ENCODE measurements at places on chromosomes 12 and 14. TPM values are rescaled to one million over a fixed set of nuclear protein-coding genes. Genes with fewer than 3 reads are reported as not detected.

- no peak for DNase-seq
These were observed 81.2 kb downstream of the CCDC60 start for GRCh38 chr12:119415714-119416113.

GRCh38 chr14:99564926-99565259, 39.1 kb downstream of the CCDC85C start:
- DNase-seq = no peak

DNA sequence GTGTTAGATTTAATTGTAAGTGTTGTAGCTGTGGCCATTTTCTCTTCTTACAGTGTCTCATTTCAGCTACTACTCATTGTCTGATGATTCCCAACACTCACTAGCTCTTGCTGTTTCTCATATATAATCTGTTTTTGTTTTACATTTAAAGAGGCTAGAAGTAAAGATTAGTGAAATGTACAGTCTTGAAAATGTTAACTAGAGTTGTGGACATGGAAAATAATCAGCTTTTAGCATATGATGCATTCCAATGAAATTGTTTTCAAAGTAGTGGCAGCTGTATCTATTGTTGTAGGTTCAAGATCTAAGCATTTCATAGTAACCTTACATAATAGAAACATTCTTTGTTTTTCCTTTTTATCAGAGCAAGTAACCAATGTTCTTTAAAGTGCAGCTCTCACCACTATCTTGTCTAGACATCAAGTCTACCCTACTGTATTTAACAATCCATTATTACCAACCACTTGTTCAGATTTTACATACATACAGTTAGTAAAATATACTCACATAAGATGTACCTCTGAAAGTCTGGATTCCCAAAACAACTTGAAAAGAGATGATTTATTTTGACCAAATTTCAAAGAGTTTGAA, 76.9 kb downstream of the PPHLN1 start:
- DNase-seq = no peak

DNA sequence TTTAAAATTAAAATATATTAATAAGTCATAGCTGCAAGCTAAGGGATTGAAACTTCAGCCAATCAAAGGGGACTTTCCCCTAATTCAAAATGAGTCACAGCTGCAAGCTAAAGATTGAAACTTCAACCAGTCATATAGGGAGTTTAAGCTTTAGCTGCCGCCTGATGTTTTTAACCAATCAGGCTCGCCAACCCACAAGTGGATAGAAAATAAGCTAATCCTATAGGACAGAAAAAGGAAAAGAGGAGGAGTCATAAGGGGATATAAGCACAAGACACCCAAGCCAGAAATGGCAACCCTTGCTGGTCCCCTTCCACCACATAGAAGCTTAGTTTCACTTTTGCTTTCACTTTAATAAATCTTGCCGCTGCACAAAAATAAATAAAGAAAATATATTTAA, 1154.6 kb downstream of the GALC start:
- no peak for DNase-seq

GRCh38 chr14:50064993-50065392, 51.4 kb downstream of the VCPKMT start:
- no peak for DNase-seq

GRCh38 chr12:12983420-12984035, 16.5 kb downstream of the HEBP1 start:
- DNase-seq = no peak

DNA sequence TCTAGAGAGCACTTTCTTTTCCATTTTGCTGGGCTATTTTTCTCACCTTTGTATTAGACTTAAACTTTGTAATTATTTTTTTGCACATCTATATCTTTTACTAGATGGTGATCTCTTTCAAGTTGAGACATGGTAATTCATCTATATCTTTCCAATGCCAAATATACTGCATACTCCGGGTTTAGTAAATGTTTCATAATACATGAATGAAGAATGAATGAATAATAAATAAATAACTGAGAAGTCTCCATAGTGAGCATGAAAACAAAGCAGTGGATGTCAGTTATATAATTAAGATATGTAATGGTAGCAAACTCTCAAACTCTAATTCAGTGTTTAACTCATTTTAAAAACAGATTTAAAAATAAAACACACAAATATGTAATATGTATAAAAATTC, 342.5 kb upstream of the KITLG start:
- no peak for DNase-seq

DNA sequence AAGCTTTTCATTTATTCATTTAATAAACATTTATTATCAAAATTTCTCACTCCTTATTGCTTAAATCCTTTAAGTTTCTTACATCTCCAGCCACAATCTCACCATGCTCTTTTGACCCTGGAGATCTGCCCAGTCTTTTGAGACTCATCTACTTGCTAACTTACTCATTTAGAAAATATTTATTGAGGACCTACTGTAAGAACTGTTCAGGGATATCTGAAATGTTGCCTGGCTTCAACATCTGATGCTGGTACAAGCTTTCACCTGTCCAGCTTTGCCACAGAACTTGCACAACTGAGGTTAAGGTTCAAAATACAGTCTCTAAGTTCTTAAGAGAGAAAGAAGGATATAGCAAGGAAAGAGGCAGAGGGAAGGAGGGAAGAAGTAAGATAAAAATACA, 17.5 kb upstream of the GXYLT1 start:
- no peak for DNase-seq

DNA sequence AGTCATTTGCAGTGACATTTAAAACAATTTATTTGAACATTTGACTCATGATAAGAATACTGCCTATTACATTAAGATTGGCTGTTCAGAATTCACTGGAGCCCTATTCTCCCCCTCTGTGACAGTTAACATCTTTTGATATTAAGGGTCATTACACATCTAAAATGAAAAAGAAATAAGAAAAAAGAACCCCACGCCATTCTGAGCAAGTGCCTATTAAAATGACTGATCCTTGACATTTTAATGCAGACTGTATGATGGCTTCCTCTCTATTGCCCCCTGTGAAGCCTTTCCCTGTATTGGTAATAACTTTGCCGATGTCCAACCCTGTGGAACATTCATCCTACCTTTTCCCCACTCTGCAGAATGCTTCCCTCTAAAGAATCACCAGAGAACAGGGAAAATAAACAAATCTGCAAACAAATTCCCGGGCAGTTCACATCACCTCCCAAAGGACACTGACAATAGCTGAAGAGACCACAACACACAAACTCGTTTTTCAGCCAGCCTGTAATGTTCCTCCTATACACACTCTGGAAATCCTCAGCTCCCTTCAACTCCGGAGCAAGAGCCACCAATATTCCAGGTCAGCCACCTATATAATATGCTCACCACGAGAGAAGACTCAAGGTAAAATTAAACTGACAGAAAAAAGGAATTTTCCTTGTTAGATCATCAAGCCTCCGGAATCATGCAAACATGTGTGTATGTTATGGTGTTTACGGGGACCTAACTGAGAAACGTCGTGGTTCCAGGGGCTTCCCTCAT, 2.1 kb downstream of the NIN start:
- DNase-seq = no peak

- DNase-seq = no peak
These were observed 28.6 kb upstream of the PPM1H start for GRCh38 chr12:62963486-62964041.

DNA sequence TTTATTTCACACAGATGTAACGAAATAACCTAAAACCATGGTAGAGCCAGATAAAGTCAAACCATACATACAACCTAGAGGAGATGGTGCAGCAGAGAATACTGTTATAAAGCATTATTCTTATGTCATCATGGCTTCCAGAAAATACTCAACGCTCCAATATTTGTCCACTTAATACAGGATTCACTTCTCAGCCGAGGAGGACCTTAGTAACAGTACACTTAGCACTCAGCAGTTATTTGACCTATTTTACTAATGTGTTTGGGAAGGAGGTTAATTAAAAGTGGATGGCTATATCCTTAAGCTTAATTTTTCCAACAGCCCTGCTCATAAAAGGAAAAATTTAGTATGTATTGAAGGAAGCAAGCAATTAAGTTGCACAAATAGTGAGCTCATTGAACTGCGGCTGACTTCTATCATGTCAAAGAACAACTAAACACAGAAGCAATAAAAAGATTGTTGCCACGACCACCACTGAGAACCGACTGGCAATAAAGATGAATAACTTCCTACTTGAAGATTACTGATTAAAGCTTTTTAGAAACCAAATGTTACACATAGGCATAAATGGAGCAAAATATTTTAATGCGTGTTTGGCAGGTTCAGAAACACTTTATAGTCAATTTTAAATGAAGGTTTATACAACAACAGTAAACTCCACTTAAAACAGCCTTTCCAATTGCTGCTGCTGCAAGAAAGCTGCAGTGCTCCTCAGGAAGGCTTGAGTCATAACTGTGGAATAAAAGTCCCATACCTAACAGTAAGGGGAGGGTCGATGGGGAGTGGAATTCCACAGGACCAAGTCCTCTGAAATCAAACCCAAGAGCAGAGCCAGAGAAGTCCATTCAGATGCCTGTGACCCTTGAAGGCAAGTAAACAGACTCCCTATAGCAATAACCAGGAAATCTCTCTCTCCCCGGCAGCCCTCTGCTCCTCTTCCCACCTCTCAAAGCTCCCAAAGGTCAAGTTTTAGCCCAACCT, 218.9 kb upstream of the CDKN3 start:
- no peak for DNase-seq

GRCh38 chr14:76953311-76953945, 75.1 kb downstream of the IRF2BPL start:
- peak; percentile 77 for DNase-seq

- no peak for DNase-seq
These were observed 94.3 kb downstream of the AEBP2 start for GRCh38 chr12:19533567-19533966.

GRCh38 chr12:27802511-27802910, 22.5 kb upstream of the MANSC4 start:
- DNase-seq = no peak

DNA sequence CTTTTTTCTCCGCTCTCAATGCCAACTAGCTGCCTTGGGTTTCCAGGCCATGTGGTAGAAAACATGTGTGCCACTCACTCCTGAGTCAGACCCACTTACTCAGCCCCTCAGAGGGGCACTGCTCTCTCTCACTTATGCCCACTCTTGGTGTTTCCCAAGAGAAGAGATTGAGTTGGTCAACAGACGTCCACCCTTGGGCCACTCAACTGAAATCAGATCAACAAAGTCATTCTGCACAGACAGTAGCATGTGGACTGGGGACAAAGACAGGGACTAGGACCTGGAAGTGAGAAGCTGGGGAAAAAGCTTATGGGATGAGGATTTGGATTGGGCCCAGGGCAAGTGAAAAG, 161.2 kb downstream of the EFCAB11 start:
- DNase-seq = no peak

DNA sequence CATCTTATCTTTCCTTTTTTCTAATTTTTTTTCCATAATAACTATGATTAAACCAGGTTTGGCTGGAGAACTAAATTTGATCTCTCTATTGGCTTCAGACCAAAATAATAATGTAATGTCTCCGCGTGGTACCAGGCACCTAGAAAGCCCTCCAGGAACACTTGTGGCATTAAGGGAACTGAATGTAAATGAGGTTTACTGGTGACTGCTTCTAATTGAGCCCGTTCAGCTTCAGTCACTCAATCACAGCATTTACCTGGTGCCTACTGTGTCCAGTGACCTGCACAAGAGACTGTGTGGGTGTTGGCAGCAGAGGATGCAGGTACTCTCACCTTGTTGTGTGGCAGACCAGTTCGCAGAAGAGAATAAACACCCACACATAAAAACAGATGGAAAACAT, 302.5 kb downstream of the DPF3 start:
- DNase-seq = no peak

- DNase-seq = no peak
These were observed 15.0 kb downstream of the POLE start for GRCh38 chr12:132672116-132672515.

- DNase-seq = no peak
These were observed 38.4 kb downstream of the LRP6 start for GRCh38 chr12:12228402-12228801.

DNA sequence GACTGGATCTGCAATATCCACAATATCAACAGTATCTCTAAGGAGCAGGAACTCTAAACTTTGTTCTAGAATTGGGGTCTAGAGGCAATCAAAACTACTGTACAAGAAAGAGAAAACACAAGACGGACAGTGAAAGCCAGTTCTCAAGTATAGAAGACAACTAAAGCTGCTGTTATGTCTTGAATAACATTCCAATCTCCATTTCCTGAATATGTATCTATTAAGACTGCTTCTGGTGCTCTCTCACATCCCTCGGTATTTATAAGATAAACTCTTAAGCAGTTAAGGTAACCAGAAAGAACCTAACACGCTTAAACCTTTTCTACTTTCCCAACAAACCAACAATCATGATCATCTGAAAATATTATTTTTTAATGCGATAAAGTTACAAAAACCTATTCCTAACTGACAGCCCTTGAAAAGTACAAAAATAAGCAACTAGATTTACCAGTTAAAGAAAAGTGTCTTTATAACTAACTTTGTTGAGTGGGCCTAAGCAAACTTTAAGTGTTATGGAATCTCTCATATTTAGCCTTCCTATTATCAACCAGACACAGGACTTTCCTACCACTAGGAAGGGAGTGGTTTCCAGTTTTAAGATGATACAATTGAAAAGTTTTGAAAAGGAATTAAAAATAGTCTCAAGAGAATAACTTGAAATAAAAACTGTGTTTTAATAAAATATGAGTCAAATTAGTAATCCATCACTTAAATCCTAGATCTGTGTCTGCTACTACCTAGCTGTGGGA, 30.7 kb downstream of the NUMB start:
- no peak for DNase-seq

DNA sequence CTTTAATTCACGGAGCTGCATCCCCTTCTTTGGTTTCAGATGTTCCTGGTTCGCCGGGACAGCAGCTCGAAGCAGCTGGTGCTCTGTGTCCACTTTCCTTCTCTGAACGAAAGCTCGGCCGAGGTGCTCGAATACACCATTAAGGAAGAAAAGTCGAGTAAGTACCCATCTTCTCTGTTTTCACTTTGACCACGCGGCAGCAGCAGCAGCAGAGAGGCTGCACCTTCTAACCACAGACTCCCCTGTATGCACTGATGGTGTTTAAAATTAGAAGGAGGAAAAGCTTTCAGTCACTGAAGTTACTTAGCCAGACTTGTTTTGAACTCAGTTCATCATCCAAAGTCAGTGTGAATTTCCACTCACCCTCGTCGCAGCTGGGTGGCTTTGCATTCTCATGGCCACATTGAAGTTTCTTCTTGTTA, 63.8 kb downstream of the RIN3 start:
- DNase-seq = no peak

- DNase-seq = no peak
These were observed 58.7 kb downstream of the TUNAR start for GRCh38 chr14:95935228-95935822.

GRCh38 chr14:99321955-99322730, 50.1 kb upstream of the BCL11B start:
- no peak for DNase-seq

Gene KRT5
- total RNA-seq = 0.16 TPM

Gene KRT82
- total RNA-seq = not detected

Gene SLCO1B3
- not detected for total RNA-seq

Gene TCL1B
- total RNA-seq = not detected

Gene KRT80
- total RNA-seq = not detected

Gene TMEM119
- total RNA-seq = 1.3 TPM

Gene PYGL
- 9.8 TPM for total RNA-seq

Gene TM9SF1
- 23.2 TPM for total RNA-seq

Gene PTCSC3
- total RNA-seq = not detected

Gene DIO3
- 0.24 TPM for total RNA-seq

Gene CRACR2A
- 4.5 TPM for total RNA-seq

Gene CGRRF1
- 16.2 TPM for total RNA-seq

Gene ADCY4
- total RNA-seq = 27.3 TPM

Gene KLRC1
- total RNA-seq = not detected

Gene OR4Q2
- total RNA-seq = not detected

Gene CLEC4C
- total RNA-seq = not detected

Gene KTN1
- 288 TPM for total RNA-seq

Gene NTF3
- 0.78 TPM for total RNA-seq
